ENCODE measurements at places on chromosomes 3 and 15.
A peak's percentile ranks its signal among the peaks of the same experiment; 100 is the strongest.

- no peak for DNase-seq
Observed at GRCh38 chr3:177109688-177110330, 87.5 kb downstream of the TBL1XR1 start.

DNA sequence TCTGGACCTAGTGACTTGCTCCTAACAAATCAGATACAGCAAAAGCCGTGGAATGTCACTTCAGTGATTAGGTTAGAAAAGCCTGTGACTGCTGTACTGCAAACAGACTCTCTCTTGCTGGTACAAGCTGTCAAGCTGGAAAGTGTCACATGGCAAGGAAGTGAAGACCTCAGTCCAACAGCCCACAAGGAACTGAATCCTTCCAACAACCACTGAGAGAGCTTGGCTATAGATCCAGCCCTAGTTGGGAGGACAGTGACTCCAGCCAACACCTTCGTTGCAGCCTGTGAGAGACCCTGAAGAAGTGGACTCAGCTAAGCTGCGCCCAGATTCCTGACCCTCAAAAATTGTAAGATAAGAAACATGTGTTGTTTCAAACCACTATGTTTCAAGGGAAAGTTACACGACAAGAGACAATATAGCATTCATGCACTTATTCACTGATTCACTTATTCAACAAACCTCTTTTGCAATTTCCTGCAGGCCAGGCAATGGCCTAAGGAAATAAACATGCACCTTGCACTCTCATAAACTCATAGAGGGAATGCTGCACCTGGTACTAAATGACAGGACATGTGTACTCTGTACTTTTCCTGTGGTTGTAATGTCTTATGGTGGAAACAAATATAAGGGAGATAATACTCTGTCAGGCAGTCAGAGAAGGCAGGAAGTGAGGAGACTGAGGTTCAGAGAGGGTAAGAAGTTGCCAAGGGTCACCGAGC lies 142.9 kb downstream of the CADPS start:
- no peak for DNase-seq

GRCh38 chr3:65706301-65706700 lies 332.4 kb downstream of the MAGI1 start:
- DNase-seq, result no peak

DNA sequence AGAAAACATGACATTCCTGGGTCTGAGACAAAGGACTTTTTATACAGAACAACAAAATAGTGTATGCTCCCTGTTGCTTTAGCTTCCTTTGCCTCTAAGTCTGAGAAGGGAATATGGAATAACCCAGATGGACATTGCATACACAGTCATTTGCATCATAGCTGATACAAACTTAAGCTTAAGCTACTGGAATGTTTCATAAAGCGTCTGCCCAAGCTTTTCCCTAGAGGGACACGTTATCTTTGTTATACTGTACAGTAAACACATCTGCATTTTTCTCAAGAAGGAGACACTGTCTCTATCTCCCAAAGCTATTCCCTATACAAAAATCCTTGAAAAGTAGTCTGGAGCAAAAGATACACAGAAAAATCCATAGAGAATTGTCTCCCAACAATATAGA lies 775.0 kb downstream of the DIPK2A start:
- peak; percentile 66 for DNase-seq

- no peak for DNase-seq
Observed at GRCh38 chr15:39227001-39227400, 353.9 kb upstream of the THBS1 start.

GRCh38 chr15:98948456-98948855 lies 59.1 kb downstream of the PGPEP1L start:
- DNase-seq, result no peak

GRCh38 chr3:61796911-61797310 lies 235.5 kb downstream of the PTPRG start:
- no peak for DNase-seq

DNA sequence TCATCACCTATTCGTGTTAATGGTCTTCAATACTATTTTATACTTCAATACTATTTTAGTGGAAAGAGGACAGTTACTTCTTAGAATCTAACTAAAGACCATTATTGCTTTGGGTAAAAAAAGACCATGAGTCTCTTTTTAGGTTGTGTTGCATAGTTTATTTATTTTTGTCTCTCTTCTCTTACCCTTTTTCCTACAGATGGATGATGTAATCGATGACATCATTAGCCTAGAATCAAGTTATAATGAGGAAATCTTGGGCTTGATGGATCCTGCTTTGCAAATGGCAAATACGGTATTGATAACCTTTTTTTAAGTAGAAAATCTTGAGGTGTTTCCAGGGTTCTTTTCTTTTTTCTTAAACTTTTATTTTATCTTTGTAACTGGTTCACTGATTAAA lies 58.5 kb upstream of the SAMMSON start:
- peak; percentile 21 for DNase-seq

GRCh38 chr15:47711655-47712054 lies 5.7 kb upstream of the SEMA6D start:
- peak; percentile 26 for DNase-seq

GRCh38 chr3:126125781-126126251 lies 41.9 kb upstream of the SLC41A3 start:
- DNase-seq, result no peak

GRCh38 chr15:76206325-76206976 lies 104.8 kb downstream of the ETFA start:
- no peak for DNase-seq

DNA sequence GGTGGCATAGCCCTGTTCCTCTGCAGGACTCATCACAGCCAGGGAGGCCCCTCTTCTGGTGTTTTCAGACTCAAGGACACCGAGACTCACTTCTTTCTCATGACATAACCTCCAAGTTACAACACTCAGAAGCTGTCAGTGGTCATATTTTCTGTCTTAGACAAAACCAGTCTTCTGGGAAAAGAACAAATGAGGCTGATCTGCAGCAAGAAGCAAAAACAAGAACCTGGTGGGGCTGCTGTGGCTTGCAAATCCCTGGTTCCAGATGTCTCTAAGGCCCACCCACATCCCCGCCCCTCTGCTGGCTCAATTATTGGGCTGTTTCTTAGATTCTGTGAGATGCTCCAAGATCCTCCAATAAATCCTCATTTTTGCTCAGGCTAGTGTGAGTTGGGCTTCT lies 16.6 kb upstream of the LOXL1 start:
- DNase-seq, result no peak

- DNase-seq, result no peak
Observed at GRCh38 chr15:89335298-89336041, 846 bp upstream of the POLG start.

DNA sequence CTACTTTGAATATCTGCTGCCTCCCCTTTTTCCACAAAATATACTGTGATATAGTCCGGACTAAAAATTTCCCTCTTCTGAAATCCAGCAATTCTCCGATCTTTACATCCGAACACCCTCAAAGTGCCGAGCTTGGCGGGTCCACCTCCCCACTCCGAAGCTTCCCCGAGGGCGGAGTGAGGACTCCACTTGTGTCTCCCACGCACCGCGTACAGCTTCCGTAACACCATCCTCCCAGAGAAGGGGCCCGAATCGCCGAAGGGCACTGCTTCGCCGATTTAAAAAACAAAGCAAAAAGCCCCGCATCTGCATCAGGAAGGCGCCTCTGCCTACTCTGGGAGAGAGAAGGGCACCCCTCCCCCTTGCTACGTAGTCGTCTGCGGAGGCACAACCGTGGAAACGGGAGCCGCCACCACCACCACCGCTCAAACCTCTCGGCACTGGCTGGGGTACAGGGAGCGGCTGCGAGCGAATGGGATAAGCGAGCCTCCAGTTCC lies 551 bp downstream of the NCBP2 start:
- DNase-seq, result no peak

DNA sequence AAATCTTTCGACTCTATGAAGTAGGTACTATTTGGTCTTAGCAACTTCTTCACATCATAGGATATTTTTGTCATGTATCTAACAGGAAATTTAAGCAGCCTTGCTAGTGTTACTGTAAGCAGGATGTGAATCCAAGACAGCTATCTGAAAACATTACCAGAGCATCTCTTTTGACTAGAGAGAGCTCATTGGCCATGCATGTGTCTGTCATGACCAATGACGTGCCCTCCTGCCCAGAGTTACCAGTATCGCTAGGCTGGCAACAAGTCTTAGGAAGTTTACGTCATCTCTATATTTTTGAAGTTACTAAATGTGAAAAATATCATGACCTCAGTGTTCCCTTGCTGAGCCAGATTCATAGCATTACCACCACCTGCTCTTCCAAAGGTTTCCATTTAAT lies 130.9 kb upstream of the TP63 start:
- DNase-seq, result no peak

DNA sequence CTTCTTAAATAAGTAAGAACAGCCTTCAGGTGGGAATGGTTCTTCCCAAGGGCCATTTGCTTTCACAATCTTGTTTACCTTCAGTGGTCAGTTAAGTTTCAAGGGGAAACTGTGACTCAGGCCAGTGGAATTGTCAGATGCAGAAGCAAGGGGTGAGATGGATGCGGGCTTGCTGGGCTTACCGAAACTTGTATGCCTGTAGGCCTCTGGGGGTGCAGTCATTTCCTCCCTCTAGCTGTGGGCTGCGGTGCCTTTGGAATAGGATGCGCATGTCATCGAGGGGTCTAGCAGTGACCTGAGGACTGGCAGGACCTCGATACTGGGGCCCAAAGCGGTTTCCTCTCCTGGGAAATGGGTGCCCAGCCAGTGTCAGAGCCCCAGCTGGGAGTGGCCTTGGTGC lies 121.6 kb downstream of the EEFSEC start:
- DNase-seq, result peak; percentile 91

GRCh38 chr3:21722301-21722700 lies 28.7 kb downstream of the ZNF385D start:
- no peak for DNase-seq

DNA sequence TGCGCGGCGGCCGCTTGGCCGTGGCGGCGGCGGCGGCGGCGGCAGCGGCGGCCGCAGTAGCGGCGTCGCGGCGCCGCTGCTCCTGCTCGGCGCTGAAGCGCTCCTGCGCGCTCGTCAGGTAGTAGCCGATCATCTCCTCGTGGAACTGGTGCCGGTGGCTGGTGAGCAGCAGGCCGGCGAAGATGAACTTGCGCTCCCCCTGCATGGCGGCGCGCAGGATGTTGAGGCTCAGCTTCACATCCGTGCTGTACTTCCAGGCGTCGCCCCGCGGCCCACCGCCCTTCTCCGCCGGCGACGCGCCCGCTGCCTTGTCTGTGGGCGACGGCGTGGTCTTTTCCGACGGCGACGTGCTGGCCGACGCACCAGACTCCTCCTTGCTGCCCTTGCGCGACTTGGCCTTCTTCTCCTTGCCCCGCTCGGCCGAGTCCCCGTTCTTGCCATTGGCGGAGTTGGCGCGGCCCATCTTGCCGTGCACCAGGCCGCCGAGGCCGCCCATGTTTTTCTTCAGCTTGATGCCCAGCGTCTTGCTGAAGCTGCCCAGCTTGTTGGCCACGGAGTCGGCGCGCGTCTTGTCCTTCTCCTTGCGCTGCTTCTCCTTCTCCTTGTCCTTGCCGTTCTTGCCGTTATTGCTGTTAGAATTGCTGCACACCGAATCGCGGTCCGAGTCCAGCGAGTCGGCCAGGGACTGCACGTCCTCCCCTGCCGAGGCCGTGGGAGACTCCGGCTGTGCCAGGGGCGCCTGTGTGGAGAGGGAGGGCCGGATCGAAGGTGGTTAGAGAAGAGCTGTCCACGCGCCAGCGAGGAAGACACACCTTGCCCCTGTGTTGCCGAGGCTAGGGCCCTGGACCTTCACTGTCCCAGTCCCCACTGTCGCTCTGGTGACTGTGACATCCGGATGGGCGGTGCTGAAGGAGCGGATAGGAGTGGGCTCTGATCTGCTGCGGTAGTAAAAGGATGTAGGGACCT lies 157.6 kb downstream of the KLF13 start:
- no peak for DNase-seq

GRCh38 chr3:78112291-78113010 lies 1072.6 kb downstream of the ROBO2 start:
- peak; percentile 61 for DNase-seq

DNA sequence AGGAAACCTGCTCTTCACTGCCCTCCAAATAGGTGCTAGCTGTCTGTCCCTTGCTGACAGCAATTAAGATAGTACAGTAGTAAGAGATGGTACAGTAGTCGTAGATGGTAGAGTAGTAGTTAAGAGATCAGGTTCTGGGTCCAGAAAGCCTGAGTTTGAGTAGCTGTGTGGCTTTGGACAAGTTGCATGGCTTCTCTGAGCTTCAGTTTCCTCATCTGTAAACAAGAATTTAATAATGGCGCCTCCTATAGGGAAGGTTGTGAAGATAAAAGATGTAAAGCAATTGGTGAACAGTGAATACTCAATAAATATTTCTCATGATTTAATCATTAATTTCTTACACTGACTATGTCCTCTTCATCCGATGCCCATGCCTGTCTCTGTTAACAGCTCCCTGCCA lies 86.9 kb upstream of the BCL6 start:
- DNase-seq, result no peak

DNA sequence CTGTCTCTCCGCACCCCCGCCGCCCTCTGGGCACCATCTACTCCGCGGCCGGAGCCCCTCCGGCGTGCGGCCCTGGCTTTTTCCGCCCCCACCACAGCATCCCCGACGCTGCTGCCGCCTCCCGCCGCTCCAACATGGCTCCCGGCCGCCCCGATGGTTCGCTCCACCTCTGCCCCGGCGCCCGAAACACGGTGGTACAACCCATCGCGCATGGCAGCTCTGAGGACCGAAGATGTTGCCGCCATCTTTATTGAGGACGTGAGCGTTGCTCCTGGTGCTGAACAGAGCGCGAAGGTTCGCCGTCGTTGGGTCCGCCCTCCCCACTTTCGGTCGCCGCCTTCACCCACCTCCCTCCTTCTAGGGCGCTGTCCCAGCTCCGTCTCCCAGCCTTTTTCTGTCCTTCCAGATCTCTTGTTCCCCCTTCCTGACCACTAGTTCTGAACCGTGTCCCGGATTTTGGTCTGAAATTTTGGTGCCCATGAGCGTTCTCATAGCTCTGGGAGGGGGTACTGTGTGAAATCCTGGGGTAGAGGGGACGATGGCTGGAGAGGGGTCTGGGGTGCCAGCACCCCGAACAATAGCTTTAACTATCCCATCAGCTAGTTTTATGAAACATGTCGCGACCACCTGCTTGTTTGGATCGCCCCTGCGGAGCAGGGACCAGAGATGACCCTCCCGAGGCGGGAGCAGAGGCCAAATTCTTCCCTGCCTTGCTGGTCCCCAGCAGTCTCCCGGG lies at the start of gene CELSR3:
Gene CELSR3 (minus strand): TSS at position 134 of the 736 bp plus-strand sequence. CDS start 252 bp downstream, outside the sequence.
- peak; percentile 95 for DNase-seq

DNA sequence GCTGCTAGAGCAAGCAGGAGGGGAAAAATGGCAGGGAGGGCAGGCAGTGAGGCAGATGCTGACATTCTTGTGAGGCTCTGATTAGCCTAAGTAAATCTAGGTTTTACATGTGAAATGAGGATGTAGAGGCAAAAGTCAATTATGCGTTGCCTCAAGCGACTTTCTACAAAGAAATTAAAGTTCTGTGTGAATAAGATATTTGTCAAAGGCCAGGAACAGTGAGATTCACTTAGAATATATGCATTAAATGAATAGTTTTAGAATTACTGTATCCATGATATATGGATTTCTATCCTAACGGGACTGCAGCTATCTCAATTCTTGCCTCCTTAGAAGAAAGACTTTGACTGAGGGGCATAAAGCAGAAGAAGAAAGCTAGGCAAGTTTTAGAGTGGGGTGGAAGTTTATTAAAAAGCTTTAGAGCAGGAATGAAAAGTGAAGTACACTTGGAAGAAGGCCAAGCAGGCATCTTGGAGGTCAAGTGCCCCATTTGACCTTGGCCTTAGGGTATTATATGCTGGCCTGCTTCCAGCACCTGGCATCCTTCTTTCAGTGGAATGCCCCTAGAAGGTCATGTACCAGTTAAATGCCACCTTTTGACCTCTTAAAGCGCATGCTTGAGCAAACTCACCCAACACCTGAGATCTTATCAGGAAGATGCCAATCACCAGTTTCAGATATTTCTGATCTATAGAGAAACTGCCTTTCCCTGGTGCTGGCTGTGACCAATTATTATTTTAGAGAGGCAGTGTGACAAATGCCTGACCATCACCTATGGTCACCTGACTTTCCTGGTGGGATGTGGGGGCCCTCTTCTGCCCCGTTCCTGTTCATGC lies 38.2 kb downstream of the OSTN start:
- no peak for DNase-seq

Measured in mesenchymal stem cell (in vitro differentiated cells and primary cell).